ENCODE measurements at places on chromosomes 2 and 18. TPM values are rescaled to one million over a fixed set of nuclear protein-coding genes. Genes with fewer than 3 reads are reported as not detected.
A peak's percentile ranks its signal among the peaks of the same experiment; 100 is the strongest.

Gene CNDP1
- polyA plus RNA-seq = 0.47 TPM

Gene ASB1
- polyA plus RNA-seq = 32.8 TPM

- no peak for DNase-seq
Observed at GRCh38 chr2:110755491-110756078, 23.2 kb downstream of the ACOXL start.

Gene ADAM23
- polyA plus RNA-seq = 6.9 TPM

GRCh38 chr18:45527891-45528290 is 87.4 kb upstream of the SLC14A2 start:
- DNase-seq = no peak

DNA sequence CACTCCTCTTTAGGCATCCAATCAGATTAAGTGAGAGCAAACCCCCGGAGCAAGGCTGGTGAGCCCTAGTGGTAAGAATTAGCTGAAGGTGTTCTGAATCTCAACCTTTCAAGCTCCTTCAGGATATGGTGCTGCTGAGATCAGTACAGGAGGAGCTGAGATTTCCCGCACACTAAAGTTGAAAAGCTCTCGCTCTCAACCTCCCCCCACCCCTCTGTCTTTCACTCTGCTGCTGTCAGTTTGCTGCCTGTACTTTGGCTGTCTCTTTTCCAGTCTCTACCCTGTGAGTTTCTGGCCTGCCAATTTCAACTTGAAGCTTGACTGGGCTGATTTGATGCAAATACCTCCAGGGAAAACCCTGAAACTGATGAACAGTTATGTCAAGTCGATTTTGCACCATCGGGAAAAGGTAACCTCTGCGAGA is 15.7 kb downstream of the ZEB2 start:
- no peak for DNase-seq

DNA sequence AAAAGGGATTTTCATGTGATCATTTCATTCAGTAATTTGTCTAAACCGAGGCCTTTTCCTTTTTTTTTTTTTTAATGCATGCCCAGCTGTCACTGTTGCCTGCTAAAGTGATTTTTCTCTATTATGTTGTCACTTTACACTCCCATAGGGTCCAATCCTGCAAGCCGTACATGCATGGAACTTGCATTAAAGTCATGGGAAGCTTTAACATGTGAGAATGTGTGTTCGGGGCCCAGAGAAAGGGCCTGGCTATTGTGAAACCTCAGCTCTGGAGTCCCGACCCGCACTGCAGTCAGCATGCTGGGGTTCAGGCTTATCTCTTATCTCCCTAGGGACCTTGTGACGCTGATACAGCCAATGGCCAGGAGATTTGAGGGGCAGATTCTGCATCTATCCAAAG is 474.6 kb downstream of the SLC4A3 start:
- no peak for DNase-seq

DNA sequence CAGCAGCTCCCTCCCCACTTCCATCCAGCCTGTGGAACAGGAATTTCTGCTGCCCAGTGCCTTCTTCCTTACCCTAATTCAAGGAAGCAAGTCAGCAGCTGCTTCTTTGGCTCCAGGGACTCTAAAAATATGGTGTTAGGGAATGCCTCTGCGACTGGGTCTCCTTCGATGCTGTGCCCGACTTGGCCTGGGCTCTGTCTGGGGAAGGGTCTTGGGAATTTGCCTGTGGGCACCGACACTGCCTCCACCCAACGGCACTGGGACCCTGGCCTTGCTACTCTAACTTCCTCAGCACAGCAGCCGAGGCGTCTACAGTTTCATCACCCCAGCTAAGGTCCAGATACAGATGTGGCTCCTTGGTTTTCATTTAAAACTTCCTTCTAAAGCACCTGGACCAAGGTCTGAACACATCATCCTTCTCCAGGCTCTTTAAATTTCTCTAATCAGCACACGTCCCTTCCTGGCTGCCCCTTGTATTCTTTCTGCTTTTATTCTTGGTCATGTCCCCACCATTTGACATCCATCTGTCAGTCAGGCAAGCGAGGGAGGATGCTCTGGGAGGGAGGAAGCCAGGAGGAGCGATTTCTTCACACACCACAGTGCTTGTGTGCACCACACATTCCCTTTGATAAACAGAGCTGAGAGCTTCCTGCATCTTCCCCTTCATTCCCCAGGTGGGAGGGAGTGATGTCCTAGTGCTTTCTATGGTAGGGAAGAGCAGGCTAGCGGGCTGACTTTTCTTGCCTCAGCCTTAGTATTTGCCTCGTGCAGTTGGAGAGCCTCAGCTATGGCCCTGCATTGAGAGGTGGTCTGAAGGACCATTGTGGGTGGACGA is 6.8 kb downstream of the LBH start:
- peak; percentile 17 for DNase-seq

Gene MATN3
- 10.6 TPM for polyA plus RNA-seq

- no peak for DNase-seq
Observed at GRCh38 chr2:122651236-122651635, 895.8 kb downstream of the TSN start.

- no peak for DNase-seq
Observed at GRCh38 chr2:11079136-11079824, 76.0 kb upstream of the SLC66A3 start.

- no peak for DNase-seq
Observed at GRCh38 chr2:200746301-200746700, 65.4 kb upstream of the BZW1 start.

DNA sequence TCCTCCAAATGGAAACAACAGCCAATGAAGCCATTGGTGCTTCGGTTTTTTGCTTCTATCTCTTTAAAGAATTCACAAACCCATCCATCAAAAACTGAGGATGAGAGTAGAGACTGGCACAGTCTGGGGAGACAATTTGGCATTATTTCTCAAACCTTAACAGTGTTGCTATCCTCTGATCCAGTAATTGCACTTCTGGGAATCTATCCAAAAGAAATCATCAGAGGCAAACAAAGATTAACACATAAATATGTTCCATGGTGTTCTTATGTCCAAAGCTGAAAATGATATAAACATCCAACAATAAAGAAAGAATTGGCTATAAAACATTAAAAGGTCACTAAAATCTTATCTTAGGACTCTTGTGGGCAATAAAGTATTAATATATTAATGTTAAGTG is 35.1 kb downstream of the REEP1 start:
- no peak for DNase-seq

GRCh38 chr2:179344970-179345369 is 80.3 kb upstream of the SESTD1 start:
- DNase-seq = no peak

Gene PDE1A
- 14.3 TPM for polyA plus RNA-seq

Gene UGT1A4
- polyA plus RNA-seq = not detected

Measured in left lung (tissue), 14 donors.